Vagina (tissue), 2 donors: ENCODE measurements at places on chromosomes 7 and 10.

DNA sequence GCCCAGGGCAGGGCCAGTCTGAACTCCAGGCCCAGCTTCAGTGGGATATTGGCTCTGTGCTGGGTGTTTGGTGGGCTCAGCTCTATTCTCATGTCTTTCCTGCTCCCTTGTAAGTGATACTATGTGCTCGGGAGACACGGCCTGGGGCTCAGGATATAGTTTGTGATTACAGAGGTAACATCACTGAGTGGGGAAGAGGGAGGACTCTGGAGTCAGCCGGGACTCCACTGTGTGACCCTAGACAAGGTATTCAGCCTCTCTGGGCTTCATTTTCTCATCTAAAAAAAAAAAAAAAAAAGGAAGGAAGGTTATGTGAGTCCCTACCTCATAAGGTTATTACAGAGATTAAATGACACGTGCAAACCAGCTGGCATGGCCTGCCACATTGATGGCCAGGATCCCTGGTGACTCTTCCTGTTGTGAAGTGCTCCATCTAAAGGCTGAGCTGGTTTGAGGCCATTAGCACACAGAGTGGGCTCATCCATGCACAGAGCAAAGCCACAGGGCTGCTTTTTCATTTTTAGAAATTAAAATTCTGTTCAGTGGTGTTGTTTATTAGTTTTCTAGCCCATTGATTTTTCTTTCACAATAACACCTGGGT, 15.7 kb downstream of the SLC13A4 start:
- no peak for DNase-seq

DNA sequence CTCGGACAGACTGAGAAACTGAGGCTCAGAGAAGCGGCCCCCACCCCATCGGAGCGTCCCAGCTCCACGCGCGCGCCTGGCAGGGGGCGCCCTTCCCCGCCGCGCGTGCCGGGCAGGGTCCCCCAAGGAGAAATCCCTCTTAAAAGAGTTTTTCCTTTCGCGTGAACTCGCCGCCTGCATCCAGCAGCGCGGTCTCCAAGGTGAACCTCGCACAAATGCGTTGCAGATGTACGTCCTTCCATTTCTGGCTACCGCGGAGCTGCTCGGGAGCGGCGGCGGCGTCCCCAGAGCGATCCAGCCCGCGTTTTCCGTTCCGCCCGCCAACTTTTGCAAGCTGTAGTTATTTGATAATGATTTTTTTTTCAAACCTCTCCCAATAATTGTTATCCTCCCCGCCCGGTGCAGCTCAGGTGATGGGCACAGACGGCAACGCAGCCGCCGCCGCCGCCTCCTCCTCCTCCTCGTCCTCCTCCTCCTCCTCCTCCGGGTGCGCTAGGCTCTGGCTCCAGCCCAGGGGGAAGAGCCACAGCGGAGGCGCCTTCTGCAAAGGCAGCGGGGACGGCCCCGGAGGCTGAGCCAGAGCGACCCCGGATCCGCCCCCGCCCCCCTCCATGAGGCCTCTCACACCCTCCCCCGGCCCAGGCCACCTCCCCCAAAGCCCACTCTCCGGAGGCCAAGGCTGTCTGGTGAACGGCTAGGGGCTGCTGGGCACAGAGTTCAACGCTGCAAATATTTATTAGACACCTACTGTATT, 74.0 kb upstream of the CUX1 start:
- no peak for DNase-seq

DNA sequence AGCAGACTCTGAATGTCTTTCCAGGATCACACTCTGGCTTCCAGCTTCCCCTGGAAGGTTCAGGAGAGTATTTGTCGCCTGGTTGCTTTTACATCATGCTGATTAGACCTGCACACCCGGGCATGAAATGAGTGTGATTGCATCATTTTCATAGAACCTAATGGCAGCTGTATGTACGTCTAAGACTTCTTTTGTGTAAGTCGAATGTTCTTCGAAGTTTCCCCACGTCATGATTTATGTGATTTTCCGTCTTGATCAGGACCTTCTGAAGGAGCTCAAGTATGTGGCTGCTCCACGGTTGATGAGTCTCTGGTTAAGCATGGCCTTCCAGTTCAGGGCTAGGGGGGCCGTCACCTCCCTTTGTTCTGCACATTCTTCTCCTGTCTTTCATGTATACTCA, 4.5 kb downstream of the EIF4H start:
- no peak for DNase-seq

DNA sequence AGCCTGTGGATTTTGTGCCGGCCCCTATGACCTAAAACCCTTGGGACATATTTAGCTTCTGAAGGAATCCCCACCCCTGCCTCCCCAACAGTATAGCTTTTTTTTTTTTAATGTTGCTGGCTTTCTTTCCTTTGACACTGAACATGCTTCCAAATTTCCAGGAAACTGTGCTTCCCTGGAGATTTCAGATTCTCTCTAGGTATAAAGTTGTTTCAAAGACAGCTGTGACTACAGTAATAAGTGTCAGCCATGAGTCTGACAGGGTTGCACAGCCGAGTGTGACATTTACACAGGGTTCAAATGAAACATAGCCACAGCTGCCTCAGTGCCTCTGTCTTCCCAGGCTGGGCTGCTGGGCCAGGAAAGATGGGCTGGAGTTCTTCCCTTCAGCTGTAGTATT, 466.6 kb upstream of the COBL start:
- DNase-seq: no peak

DNA sequence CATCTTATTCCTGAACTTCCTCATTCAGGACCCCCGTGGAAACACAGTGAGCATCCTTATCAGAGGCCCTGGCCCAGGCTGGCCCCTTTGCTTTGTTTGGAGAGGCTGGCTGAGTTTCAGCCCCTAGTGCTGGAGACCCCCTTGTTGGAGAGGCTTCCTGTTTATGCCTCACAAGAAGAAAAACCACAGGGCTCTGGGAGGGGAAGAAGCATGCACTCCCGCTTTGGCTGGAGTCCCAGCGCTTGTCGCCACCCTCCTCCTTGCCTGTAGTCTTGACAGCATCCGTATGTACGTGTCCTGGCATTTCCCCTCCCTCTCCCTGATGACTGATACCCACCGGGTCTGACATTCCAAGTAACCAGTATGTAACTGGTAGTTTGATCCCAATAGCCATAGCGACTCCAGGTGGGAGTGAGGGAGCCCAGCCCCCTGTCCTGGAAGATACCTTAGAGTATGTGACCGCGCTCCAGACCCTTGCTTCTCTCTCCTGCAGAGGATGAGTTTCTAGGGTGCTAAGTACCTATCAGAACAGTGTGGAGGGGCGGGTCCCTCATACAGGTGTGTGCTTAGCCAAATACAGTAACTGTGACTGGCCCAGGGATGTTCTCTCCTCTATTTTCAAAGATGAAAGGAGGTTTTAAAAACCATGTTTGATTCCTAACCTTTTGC, 6.9 kb upstream of the ATP6V0E2 start:
- DNase-seq: no peak

GRCh38 chr7:93147363-93147762, 822 bp downstream of the SAMD9L start:
- no peak for DNase-seq

DNA sequence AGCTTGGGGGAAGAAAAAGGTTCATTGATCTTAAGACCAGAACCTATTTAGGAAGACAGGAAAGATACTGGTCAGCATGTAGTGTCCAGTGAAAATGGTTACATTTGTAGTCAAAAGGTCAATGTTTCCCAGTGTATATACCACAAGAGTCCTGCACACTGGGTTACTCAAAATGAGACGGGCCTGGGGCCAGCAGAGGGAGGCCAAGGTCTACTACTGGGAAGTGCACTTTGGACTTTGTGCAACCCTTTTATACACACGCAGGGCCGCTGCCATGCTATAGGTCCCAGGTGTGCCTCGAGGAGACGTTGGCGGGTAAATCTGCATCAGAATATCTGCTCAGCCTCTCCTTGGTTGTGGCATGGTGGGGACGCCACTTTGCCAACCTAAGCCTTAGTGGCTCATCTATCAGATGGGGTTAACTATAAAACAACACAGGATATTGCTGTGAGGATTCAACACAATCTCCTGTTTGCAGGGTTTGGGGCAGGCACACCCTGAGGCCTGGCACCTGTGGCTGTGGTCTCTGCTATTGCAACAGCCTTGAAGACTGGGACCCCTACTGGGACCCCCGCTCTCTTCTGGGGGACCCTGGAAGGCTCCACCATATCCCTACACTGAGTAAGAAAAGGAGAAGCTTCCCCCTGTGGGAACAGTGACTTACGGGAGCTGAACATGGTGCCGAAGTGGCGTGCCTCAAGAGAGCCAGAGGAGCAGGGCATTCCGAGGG, 19.7 kb downstream of the CLRN3 start:
- peak; percentile 61 for DNase-seq

DNA sequence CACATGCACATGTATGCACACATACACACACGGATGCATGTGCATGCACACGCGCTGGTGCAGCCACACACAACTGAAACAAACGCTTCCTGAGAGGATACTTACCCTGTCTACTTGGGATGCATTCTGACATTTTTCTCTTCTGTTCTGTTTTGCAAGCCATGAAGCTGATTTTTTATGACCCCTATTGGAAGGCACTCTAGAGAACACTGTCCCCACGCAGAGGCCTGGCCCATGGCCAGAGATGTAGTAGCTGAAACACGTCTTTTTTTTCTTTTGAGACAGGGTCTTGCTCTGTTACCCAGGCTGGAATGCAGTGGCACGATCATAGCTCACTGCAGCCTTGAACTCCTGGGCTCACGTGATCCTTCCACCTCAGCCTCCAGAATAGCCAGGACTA, 47.9 kb downstream of the VWA2 start:
- no peak for DNase-seq

DNA sequence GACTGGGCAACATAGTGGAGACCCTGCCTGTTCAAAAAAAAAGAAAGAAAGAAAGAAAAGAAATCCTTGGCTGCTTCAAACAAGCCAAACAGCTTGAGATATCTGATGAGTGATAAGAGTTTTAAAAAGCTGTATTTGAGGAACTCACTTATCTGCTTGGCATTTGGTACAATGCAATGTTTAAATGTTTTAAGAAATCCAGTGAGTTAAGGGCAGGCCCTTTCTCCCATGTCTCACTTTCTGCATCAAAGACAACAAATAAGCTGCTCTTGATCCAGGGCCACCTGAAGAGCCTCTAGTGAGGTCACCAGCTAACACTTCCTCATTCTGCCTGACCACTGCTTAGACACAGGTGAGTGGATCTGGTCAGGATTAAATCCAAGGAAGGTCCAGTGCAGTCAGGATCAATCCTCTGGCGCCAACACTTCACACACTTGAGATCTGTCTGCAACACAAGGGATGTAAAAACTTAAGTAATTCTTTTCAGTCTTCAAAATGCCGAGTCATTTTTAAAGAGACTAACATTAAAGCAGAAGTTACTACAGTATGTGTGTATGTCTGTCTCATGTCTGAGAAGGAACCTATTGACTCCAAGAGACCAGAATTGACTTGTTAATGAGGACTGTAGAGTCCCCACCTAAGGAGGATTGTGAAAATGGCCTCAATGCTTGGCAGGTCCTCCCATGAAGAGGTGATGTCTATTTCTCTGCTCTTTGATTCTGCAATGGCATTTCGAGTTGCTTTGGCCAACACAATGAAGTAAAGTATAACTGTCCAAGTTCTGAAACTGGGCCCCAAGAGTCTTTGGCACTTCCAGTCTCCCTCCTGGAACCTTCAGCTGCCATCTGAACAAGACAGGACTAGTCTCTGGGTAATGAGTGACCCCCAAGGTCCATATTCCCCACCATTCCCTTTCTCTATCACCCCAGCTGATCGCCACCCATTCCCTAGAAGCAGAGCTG, 43.1 kb downstream of the CREB3L2 start:
- DNase-seq: no peak

- DNase-seq: no peak
Measured at GRCh38 chr7:1049801-1050200, 5.5 kb downstream of the GPR146 start.

GRCh38 chr10:97771055-97771891, 526 bp downstream of the SFRP5 start:
- no peak for DNase-seq

GRCh38 chr10:26502986-26503385, 64.8 kb downstream of the APBB1IP start:
- no peak for DNase-seq

DNA sequence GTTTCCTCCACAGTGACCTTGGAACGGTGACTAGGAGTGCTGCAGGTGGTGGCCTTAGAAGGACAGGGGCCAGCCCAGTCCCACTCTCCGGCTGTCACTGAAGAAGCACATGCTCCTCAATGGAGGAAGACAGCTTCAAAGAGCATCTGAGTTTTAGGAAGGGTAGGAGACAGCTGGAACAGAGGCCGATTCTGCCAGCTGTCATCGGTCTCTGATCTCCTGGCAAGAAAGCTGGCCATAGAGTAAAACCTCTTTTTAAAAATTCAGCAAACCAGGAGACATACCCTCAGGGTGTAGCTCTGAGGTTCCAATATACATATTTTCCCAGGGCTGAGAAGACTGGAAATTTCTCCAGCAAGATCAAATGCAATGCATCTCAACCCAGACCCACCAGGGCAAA, 55.9 kb downstream of the KCNMA1 start:
- DNase-seq: no peak

GRCh38 chr10:4846775-4847174, 20.8 kb downstream of the AKR1E2 start:
- no peak for DNase-seq

- no peak for DNase-seq
Measured at GRCh38 chr7:28362812-28363211, 49.5 kb upstream of the CREB5 start.

DNA sequence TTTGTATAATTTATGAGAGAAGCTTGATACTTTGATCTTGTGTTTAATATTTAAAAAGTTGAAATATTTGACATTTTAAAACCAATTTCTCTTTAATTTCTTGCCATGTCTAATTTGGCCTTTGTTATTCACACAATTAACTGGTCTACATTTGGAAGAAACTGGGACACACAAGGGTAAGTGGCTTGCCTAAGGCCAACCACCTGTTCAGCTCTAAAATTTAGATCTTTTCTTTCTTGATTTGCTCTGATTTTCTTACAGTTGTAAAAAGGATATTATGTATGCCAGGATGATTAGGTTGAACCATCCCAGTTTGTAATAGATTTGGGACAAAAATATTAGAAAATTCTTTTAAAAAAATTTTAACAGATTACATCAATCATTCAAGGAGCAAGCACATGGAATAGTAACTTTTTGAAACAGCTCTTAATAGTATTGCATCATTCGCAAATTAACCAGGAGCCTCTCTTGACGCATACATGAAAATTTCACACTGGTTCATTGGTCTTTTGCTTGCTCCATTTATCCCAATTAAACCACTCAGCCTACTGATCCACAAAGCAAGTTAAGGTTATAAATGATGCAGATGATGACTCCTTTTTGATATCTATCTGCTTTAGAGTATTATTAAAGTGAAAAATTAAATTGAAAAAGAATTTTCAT, 222.4 kb upstream of the SLC26A5 start:
- no peak for DNase-seq
